Esophagus mucosa (tissue), 1 donor: ENCODE measurements at places on chromosomes 5 and 9. TPM values are rescaled to one million over a fixed set of nuclear protein-coding genes. Genes with fewer than 3 reads are reported as not detected.

DNA sequence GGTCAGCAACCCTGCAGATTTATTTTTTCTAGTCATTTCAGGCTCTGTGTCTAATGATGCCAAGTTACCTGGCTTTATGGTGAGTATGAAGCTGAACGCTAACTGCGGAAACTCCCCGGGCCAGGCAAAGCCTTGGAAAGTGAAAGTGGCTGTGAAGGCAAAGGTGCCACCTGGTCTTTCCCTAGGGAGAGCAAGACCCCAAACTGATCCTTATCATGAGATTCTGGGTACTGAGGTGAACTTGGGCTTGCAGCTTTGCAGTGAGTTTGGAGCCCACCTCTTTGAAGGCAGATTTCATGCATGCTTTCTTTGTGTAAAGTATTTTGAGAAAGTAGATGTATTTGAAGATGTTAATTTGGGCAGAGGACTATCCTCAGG is 63.3 kb downstream of the CARTPT start:
- ATAC-seq = peak; percentile 14

- ATAC-seq = no peak
These were observed 168.2 kb downstream of the DAB2IP start for GRCh38 chr9:121819428-121820231.

DNA sequence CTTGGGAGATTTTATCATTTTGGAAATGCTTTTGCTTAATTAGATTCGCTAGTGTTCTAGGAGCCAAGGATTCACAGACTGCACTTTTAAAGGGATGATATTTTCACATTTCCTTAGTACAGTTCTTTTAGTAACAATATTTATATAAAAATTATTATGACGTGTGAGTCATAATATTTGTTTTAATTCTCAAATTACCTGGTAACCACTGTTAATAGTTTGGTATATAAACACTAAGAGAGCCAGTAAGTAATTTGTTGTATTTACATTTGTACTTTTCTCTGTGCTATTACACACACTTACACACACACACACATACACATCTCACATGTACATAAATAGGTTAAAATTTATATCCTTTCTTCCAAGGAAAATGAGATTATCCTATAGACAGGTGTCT is 58.8 kb upstream of the RAD23B start:
- ATAC-seq = no peak

- ATAC-seq = no peak
These were observed 32.6 kb upstream of the ACO1 start for GRCh38 chr9:32351845-32352244.

DNA sequence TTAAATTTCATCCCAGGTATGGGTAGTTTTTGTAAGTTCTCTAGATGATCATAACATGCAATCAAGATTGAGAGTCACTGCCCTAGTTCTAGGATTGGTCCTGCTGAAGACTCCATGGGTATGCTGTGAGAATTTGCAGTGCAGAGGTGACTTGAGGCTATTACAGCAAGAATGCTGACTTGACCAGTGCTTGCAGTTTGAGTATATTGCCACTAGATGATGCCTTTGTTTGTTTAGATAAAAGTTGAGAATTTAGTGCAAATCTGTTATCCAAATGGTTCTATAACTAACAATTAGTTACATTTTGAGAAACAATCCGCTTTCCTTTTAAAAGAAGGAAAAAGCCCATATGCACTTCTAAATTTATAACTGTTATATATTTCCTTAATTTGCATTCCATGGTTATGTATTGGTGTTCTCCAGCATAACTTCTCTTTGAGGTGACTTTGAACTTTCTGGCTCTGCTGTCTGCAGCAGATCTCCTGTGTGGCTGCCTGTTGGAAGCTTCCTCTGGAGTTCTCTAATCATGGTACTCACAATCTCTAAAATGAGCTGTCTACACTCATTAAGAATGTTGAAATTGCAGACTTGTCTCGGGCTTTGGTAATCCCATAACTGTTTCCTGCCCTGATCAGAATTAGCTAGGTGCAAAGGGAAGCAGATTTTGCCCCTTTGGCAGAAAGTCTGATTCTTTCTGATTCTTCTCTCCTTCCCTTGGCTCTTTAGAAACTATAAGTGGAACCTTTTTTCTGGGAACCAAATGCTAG is 24.9 kb downstream of the MELK start:
- ATAC-seq = peak; percentile 66

DNA sequence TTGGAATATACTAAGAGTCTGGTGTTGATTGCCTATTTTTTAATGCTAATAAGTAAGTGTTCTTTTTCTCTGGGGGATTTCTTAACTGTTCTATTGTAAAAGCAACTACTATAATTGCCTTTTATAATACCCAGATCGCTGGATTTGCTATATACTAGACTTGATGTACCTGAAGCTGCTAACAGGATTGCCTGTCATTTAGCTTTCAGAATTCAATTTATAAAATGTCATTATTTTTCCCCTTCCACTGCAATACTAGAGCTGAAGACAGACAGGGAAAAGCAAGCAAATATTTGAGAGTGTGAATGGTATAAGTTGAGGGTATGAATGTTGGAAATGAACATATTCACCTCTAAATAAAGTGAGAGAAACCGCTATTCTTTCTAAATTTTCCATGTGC is 115.5 kb downstream of the SH3GL2 start:
- ATAC-seq = no peak

- no peak for ATAC-seq
These were observed 130.8 kb upstream of the STC2 start for GRCh38 chr5:173458828-173459609.

- ATAC-seq = no peak
These were observed 41.1 kb downstream of the NFX1 start for GRCh38 chr9:33331377-33331891.

GRCh38 chr5:111998871-111999270 is 241.9 kb upstream of the NREP start:
- no peak for ATAC-seq

Gene ADAMTS16
- not detected for total RNA-seq

Gene HSD17B3
- total RNA-seq = not detected

Gene RORB
- total RNA-seq = 0.08 TPM

Gene BARHL1
- not detected for total RNA-seq

Gene INSL6
- total RNA-seq = not detected
